ENCODE measurements at places on chromosomes 6 and 20. TPM values are rescaled to one million over a fixed set of nuclear protein-coding genes. Genes with fewer than 3 reads are reported as not detected.

The LZTS3 gene
- 18.5 TPM for total RNA-seq

The SLC22A16 gene
- total RNA-seq = 0.80 TPM

The BHLHE23 gene
- total RNA-seq = not detected

The SCRT2 gene
- total RNA-seq = not detected

The RIMS1 gene
- total RNA-seq = 3.8 TPM

- H3K4me1 ChIP-seq = peaks cover 9% of the 10 kb centered on the region
- no peak overlapping the region for H3K27ac ChIP-seq
- no peak for DNase-seq
- peaks cover 45% of the 10 kb centered on the region for H3K36me3 ChIP-seq
- H3K4me3 ChIP-seq = no peak overlapping the region
- H3K27me3 ChIP-seq = no peaks in the 10 kb centered on the region
These were observed 5.9 kb downstream of the RPS21 start for GRCh38 chr20:62392621-62393334.

DNA sequence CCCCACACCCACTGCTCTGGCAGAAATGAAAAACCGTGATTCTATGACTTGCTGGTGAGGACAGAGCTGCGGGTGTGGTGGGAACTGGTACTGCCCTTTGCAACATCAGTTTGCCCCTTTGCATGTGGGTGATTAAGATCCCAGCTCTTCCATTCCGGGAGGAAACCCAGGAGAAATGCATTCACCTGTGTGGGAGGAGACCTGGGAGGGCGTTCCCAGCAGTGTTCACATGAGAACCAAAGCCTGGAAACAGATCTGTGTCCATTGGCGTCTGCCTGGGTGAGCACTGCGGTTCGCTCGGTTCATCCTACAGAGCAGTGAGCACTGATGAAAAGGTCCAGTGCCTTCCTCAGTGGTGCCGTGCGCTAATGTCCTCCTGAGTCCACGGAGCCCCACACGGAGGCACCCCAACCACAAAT lies 89.7 kb downstream of the SMOC2 start:
- DNase-seq = no peak
- H3K27me3 ChIP-seq = no peaks in the 10 kb centered on the region
- no peaks in the 10 kb centered on the region for H3K36me3 ChIP-seq

DNA sequence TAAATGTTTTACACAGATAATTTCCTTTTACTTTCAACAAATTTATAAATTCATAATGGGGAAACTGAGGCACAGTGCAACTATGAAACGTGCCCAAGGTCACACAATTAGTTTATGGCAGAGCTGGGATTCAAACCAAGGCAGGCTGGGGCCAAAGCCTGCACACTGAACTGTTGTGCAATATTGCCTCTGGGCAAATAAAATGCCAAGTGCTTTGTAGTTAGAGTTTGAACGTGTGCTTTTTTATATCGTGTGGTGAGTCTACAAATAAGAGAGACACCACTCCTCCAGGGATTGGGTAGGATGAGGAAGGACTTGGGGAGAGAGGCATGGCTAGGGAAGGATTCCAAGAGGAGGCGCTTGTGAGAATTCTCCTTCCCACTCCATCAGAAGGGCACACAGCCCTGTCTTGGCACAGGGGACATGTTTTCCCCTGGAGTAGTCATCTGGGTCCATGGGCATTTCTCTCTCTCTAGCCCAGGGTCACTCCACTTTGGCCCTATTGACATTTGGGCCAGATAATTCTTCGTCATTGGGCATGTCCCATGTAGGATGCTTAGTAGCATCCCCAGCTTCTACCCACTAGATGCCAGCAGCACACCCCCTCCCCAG lies 2.8 kb upstream of the CDH22 start:
- peaks cover 92% of the 10 kb centered on the region for H3K27me3 ChIP-seq
- H3K36me3 ChIP-seq = no peaks in the 10 kb centered on the region
- no peak overlapping the region for H3K4me3 ChIP-seq
- peaks cover 16% of the 10 kb centered on the region for H3K4me1 ChIP-seq
- no peak for DNase-seq

DNA sequence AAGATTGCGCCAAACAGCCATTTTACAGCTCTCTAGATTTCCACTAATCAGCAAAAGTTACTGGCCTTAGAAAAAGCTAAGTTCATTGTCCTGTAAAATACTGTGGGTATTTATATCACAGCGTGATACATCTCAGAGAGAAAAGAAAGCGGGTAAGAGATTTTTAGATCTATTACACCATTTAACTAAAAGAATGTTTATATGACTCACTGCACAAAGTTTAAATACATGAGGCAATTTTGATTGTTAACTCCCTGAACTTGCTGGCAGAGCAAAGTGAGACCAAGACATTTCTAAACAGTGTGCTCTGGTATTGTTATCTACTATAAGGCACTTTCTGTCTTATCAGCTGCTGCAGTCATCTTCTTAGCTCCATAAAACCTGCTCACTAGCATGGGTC lies 314.3 kb downstream of the EPHA7 start:
- no peaks in the 10 kb centered on the region for H3K36me3 ChIP-seq
- H3K4me3 ChIP-seq = no peak overlapping the region
- no peaks in the 10 kb centered on the region for H3K4me1 ChIP-seq
- no peak overlapping the region for H3K27ac ChIP-seq
- no peak for DNase-seq

- H3K27me3 ChIP-seq = no peaks in the 10 kb centered on the region
- peaks cover 14% of the 10 kb centered on the region for H3K4me1 ChIP-seq
- H3K4me3 ChIP-seq = no peak overlapping the region
- no peaks in the 10 kb centered on the region for H3K36me3 ChIP-seq
- H3K27ac ChIP-seq = no peak overlapping the region
These were observed 56.2 kb upstream of the BMP6 start for GRCh38 chr6:7669742-7670141.

DNA sequence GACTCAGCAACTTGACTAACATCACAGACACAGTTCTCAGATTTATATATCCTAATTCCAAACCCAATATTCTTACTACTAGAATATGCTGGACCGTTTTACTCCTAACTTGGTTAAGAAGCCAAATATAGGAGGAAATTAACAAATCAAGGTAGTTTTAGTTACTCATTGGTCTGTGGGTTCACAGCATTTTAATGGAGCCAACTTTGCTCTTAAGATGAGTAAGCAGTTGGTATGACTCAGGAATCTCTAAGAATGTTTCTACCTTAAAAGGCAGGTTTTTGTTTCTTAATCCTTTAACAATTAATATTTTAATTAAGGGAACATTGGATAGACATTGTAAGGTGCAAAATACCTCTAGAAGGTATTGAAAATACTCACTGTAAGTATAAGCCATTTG lies 31.6 kb downstream of the OPRM1 start:
- H3K27me3 ChIP-seq = no peaks in the 10 kb centered on the region
- no peak for DNase-seq
- no peaks in the 10 kb centered on the region for H3K36me3 ChIP-seq
- no peak overlapping the region for H3K27ac ChIP-seq
- H3K4me3 ChIP-seq = no peak overlapping the region

Data from lower lobe of right lung (tissue), 2 donors.